Left lobe of liver (tissue), 2 donors: ENCODE measurements at places on chromosomes 1 and 21.

DNA sequence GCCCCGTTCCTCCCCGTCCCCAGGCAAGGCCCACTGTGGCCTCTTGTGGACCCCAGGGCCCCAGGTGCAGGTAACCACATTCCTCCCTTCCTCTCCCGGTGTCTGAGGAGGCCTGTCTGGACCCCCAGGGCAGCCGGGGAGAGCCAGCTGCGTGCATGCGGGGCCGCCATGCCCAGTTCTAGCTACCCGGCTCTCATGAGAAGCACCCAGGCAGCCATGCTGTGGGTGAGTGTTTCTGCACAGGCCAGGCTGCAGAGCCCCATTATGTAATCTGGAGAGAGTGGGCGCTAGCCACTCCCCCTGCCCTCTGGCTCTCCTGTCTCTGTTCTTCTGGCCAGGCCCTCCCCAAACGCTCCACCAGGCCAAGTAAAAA lies 18.4 kb upstream of the PLEKHG5 start:
- no peak for DNase-seq

DNA sequence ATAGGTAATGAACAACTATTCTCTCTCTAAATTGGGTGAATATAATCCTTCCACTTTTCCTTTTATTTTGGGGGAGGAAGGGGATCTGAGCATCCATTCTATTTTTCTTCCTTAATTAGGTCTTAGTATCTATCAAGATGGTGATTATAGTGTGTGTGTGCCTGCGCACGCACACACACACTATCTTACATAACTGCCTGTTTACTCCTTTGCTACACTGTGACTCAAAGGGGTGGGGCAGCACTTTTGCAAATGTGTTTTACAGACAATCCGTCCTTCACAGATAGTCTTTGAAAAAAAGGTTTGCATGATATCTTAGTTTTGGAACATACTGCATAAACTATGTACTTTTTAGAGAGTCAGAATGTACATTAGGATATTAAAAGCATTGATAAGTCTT lies 191.5 kb downstream of the SDCCAG8 start:
- DNase-seq = peak; percentile 56

GRCh38 chr1:41811051-41811795 lies 107.5 kb downstream of the HIVEP3 start:
- DNase-seq = no peak

- no peak for DNase-seq
Observed at GRCh38 chr1:65206836-65207235, 58.8 kb downstream of the AK4 start.

DNA sequence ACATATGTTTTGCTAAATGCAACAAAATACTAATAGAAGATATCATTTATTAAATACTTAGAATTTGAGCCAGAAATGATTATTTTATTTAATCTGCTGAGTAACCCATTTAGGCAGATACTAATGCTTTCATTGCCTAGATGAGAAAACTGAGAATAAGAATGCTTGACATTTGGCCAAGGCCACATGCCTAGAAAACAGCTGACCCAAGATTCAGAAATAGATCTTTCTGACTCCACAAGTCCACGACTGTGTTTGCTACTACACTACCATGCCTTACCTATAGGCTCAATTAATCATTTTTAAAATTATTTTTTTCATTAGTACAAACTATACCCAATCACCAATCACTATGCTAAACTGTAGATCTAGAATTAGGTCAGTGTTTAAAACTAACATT lies 129.7 kb downstream of the ATP1B1 start:
- no peak for DNase-seq

DNA sequence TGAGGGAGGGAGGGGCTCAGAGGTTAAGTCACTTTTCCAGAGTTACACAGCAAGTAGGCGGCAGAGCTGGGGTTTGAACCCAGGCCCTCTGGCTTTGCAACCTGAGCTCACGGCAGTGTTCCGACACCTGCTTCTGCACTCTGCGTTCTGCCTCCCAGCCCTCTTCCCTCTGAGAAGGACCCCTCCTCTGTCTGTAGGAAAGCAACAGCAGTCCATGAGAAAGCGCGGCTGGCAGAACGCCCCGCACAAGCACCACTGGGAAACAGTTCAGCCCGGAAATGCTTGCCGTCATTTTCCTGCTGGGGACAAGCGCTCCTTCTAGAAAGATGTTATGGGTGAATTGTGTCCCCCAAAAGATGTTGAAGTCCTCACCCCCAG lies 241.1 kb downstream of the NPHP4 start:
- no peak for DNase-seq

DNA sequence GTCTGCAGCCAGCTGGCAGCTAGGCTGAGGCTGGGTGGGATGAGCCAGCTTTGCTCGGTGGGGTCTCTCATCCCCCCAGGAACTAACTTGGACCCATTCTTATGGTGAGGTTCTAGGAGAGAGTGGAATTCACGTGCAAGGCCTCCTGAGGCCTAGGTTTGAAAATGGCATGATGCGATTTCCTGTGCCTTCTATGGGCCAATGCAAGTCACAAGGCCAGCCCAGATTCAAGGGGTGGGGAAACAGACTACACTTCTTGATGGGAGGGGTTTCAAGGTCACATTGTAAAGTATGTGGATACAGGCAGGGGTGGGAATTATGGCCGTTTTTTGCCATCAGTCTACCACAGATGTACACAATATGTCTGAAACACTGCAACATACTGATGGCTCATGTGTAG lies 48.3 kb downstream of the HTR6 start:
- DNase-seq = no peak

DNA sequence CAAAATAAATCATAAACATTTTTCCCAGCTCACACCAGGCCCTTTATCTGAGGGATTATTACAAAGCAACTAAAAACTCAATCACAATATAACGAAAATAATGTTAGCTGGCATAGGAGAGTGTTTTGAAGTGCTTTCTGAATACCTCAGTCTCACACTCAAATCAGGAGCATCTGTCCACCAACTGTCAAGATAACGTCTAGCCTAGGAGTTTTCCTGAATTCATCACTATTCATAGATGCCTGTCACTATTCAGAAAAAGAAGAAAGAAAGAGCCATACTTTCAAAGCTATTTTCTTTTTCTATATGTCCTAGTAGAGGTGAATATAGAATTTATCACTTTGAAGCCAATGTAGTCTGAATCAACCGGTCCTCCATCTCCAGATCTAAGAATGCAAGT lies 127.0 kb downstream of the AKT3 start:
- DNase-seq = no peak

DNA sequence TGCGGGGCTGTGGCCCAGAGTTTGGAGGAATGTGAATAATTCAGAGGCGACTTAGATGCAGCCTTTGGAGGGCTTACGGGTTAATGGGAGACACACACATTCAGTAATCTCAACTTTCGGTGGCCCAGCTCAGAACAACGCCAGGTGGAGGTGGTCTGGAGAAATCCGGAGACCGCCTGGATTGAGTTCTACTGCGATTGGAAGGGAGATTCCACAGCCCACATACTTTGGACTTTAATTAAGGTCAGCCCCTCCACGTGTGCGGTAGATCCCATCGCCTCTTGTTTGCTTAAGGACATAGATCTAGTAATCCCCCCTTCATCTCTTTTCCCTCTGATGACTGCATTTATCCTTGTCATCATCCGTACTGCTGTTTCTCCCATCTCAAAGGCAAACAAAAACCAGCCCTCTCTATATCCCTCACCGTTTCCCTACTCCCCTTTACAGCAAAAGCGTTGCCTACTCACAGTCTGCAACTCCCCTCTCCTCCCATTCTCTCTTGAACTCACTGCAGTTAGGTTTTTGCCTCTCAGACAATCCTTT lies 720 bp upstream of the BSDC1 start:
- DNase-seq = no peak

- DNase-seq = no peak
Observed at GRCh38 chr1:203353486-203353885, 2.6 kb upstream of the FMOD start.

DNA sequence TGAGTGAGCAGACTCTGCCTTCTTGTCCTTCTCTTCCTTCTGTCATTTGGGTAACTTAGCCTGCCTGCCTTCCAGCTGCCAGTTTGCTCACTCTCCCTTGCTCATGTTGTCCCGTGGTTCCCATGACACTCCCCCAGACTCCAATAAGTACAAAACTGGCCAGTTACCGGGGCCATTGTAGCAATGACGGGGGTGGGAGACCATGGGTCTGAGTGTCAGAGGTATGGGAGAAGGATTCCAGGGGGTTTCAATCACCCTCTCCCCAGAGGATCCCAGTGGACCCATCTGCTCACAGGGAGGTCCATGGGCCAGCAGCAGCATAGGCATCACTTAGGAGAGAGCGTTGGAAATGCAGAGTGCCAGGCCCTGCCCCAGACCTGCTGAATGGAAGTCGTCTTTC lies 51.3 kb downstream of the CAPN9 start:
- peak; percentile 31 for DNase-seq

DNA sequence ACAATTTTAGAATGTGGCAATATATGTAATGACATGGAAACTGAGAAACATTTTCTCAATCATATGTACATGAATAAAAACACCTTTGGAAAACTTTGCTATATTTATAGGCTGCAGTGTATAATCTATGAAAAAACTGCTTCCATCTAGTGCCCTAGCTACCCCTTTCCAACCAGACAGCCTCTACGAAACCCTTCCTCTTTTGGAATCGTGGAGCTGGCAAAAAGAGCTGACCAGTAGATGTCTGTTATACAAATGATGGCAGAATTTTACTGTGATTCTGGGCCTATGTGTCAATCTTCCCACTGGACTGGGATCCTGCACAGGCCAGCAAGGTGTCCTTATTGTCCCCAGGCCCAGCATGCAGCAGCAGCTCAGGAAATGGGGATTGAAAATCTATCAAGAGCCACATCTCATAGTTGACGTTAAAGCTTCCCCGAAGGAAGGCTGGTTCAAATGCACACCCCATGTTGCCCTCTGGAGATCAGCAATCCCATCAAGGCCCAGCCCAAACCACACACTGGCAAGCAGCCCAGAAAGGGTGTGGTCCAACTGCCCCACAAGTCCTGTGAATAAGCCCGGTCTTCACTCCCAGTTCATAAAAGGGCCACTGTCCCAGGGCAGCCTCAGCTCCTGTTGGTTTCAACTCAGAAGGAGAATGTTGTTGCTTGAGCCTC lies 8.8 kb upstream of the FAM20B start:
- peak; percentile 93 for DNase-seq

GRCh38 chr1:98493469-98493868 lies 168.1 kb upstream of the SNX7 start:
- no peak for DNase-seq

DNA sequence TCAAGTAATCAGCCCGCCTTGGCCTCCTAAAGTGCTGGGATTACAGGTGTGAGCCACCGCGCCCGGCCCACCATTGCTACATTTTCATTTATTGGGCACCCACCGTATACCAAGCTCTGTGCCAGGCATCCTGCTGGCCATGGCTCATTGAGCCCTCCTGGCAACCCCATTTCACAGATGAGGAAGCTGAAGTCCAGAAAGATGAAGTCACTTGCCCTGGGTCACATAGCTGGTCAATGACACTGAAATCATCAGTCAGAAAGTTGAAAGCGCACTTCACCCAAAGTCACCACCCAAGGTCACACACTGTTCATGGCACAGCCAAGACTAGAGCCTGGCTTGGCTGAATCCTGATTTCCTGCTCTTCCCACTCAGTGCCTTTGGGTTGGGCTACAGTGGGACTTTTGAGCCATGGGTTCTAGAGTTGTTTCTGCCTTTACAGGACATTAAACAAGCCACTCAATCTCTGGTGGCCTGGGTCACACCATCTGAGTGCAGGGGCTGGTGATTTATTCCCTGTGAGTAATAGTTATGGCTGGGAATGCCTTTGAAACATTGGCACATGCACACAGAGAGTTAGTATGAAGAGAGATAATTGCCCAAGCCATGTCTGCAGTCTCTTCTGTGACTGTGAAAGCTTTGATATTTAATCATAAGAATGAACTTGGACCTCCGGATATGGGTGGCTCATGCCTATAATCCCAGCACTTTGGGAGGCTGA lies 16.0 kb upstream of the ARHGEF10L start:
- DNase-seq = no peak

DNA sequence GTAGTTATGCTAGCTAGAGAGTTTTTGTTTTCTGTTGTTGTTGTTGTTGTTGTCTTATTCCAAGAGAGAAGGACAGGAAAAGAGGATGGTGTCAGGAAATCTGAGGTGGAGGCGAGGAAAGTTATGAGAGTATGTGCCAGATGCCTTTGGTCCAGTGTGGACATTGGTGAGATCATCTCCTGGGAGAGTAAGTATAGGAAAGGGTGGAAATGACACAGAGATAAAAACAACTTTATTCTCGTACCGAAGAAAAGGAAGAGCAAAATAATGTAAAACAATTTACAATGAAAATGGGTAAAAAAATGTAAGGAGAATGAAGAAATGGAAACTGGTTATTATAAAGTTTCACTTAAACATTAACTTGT lies 97.4 kb upstream of the ADGRL2 start:
- no peak for DNase-seq

DNA sequence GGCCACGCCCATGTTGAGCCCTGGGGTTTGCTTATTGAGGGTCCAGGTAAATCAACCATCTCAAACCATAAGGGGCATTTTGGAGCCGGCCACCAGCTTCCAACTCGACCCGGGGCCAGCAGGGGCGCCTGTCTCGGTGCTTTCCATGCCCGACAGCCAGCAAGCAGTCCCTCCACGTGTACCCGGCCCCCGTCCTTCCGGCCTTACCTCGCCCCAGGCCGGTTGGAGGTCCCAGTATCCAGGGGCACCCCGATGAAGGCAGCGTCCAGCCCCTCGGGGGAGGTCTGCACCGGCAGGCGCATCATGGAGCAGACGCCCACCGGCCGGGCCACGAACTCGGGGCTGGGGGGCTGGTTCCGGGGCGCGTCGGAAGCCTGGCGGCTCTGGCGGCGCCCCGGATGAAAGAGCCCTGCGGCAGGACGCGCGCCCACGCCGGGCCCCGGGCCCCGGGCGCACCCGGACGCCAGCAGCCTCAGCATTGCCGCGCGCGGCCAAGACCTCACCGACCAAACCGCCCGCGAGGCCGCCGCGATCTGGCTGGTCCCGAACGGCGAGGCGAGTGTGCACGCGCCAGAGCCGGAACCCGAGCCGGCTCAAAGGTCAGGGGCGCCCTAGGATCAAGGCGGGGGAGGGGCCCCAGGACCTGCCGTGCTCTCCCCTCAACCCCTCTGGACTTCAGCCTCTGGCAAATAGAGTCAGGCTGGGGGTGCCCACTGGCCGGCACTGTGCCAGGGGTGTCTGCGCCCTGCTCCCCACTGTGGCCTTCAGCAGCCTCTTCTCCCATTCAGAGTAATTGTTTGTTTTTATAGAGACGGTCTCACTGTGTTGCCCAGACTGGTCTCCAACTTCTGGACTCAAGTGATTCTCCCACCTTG lies at the start of gene AGMAT:
TSS of gene AGMAT (minus strand) at position 563 of the 875 bp plus-strand sequence. CDS start at position 479, 84 bp downstream.
- peak; percentile 89 for DNase-seq

DNA sequence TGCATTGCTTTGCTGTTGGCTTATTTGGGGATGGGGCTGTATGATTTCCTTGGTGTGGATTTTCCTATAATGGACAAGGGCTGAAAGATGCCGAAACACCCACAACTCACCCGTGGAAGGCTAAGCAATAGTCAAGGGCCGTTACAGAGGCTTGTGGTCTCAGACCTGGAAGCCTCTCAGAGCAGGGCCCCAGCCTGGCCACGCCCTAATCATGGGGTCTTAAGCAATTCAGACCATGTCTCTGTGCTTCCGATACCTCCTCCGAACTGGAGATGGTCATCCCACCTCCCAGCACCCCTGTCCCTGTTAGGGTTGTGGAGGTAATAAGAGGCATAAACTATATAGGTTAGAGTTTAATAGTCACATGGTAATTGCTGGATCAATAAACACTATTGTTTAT lies 3.4 kb downstream of the ABCG1 start:
- DNase-seq = no peak
